Caco-2 (cell line): ENCODE measurements at places on chromosomes 6 and 20. TPM values are rescaled to one million over a fixed set of nuclear protein-coding genes. Genes with fewer than 3 reads are reported as not detected.

The EFHC1 gene
- total RNA-seq: 12.2 and 14.6 TPM in 2 replicates

- no peak overlapping the region for H3K4me3 ChIP-seq
- H3K27ac ChIP-seq: peak overlapping the region; percentile 12
- DNase-seq: no peak
- peaks cover 9% of the 10 kb centered on the region for H3K36me3 ChIP-seq
- H3K4me1 ChIP-seq: peaks cover 25% of the 10 kb centered on the region
Measured at GRCh38 chr20:47306095-47306494, 50.4 kb downstream of the ZMYND8 start.

GRCh38 chr6:94468830-94469229 is 1049.5 kb upstream of the EPHA7 start:
- H3K4me3 ChIP-seq: no peak overlapping the region
- no peaks in the 10 kb centered on the region for H3K27me3 ChIP-seq
- no peaks in the 10 kb centered on the region for H3K4me1 ChIP-seq
- DNase-seq: no peak
- H3K27ac ChIP-seq: no peak overlapping the region
- H3K36me3 ChIP-seq: no peaks in the 10 kb centered on the region

- peaks cover 27% of the 10 kb centered on the region for H3K4me1 ChIP-seq
- H3K36me3 ChIP-seq: peaks cover 17% of the 10 kb centered on the region
- H3K27me3 ChIP-seq: no peaks in the 10 kb centered on the region
- H3K27ac ChIP-seq: peak overlapping the region; percentile 97
- no peak for DNase-seq
Measured at GRCh38 chr6:43772681-43773049, 2.7 kb downstream of the VEGFA start.

- H3K27ac ChIP-seq: peak overlapping the region; percentile 64
- H3K27me3 ChIP-seq: no peaks in the 10 kb centered on the region
- no peak for DNase-seq
- no peak overlapping the region for H3K4me3 ChIP-seq
- H3K36me3 ChIP-seq: no peaks in the 10 kb centered on the region
- peaks cover 33% of the 10 kb centered on the region for H3K4me1 ChIP-seq
Measured at GRCh38 chr6:126947070-126947469, 171.4 kb upstream of the RSPO3 start.

- no peaks in the 10 kb centered on the region for H3K27me3 ChIP-seq
- H3K36me3 ChIP-seq: peaks cover 2% of the 10 kb centered on the region; the same call in 1 of the 2 replicates
- no peak for DNase-seq
Measured at GRCh38 chr6:44304282-44305199, 8.6 kb downstream of the AARS2 start.

- H3K27me3 ChIP-seq: no peaks in the 10 kb centered on the region
- no peak overlapping the region for H3K4me3 ChIP-seq
- no peaks in the 10 kb centered on the region for H3K4me1 ChIP-seq
- H3K36me3 ChIP-seq: no peaks in the 10 kb centered on the region
Measured at GRCh38 chr6:133432021-133432989, 191.1 kb downstream of the EYA4 start.

DNA sequence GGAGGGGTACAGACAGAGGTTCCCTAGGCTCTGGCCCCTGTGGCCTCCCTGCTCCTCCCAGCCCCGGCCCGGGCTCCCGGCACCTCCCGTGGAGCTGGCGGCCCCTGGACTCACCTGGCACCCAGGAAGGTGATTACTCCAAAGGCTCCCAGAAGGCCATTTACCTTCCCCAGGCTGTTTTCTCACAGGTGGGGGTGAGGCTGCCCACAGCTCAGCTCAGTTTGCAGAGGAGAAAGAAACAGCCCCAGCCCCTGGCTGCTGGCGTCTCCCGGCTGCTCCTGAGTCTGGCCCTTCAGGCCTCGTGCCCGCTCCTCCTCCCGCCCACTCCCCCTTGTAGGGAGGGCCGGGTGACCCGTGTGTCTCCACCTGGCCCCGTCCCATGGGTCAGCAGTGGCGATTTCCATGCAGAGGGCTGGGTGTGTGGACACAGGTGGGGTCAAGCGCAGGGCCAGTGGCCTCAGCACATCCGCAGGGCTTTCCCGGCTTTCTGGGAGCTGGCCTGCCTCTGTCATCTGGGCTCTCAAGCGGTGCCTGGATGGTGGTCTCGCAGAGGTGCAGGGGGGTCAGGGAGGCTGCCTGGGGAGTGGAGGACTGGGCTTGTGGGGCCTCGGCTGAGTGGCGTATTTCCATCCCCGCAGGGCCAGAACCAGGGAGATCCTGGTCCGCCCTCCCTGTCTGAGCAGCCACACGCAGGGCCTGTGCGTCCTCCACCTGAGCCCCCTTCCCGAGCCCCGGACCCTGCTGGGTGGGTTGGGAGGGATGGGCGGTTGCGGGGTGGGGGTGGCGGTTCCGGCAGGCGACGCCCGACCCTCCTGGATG is 20.2 kb upstream of the GATA5 start:
- DNase-seq: no peak
- H3K4me3 ChIP-seq: no peak overlapping the region
- no peaks in the 10 kb centered on the region for H3K36me3 ChIP-seq
- peaks cover 39% of the 10 kb centered on the region for H3K4me1 ChIP-seq

The MTFR2 gene
- total RNA-seq: 15.1 and 18.5 TPM in 2 replicates

DNA sequence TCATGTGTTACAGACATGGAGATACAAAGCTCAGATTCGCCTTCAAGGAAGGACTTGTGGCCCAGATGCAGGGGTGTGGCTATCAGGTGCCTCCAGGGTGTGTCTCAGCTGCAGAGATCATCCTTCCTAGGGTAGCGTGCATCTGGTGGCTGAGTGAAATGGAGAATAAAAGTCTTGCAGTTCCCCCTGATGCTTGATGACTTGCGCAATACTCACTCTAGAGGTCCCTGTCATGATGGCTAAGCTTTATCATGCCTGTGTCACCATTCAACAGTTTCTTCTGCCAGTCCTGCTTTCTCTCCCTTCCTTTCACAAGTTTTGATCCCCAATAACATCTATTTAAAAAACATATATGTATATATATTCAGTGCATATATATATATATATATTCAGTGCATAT is 228.1 kb downstream of the PAX1 start:
- no peak overlapping the region for H3K4me3 ChIP-seq
- H3K36me3 ChIP-seq: no peaks in the 10 kb centered on the region
- no peaks in the 10 kb centered on the region; the same call in 1 of the 2 replicates for H3K27me3 ChIP-seq
- DNase-seq: no peak

- H3K27ac ChIP-seq: peak overlapping the region; percentile 74
- H3K4me1 ChIP-seq: peaks cover 32% of the 10 kb centered on the region
- H3K4me3 ChIP-seq: no peak overlapping the region
- peaks cover 2% of the 10 kb centered on the region; the same call in 1 of the 2 replicates for H3K36me3 ChIP-seq
- H3K27me3 ChIP-seq: no peaks in the 10 kb centered on the region
- DNase-seq: no peak
Measured at GRCh38 chr6:35026434-35027222, 114.5 kb downstream of the TCP11 start.

GRCh38 chr6:6328451-6328850 is 8.0 kb upstream of the F13A1 start:
- no peak overlapping the region for H3K4me3 ChIP-seq
- no peaks in the 10 kb centered on the region for H3K4me1 ChIP-seq
- no peaks in the 10 kb centered on the region for H3K27me3 ChIP-seq
